ENCODE measurements at places on chromosomes 1 and 21.
A peak's percentile ranks its signal among the peaks of the same experiment; 100 is the strongest.

GRCh38 chr1:113887402-113888175 is at the start of gene BCL2L15:
BCL2L15 (minus strand) TSS chr1:113887581; CDS start chr1:113887375, 206 bp downstream.
- DNase-seq, result no peak

GRCh38 chr1:34876406-34876805 is 16.9 kb upstream of the SMIM12 start:
- no peak for DNase-seq

DNA sequence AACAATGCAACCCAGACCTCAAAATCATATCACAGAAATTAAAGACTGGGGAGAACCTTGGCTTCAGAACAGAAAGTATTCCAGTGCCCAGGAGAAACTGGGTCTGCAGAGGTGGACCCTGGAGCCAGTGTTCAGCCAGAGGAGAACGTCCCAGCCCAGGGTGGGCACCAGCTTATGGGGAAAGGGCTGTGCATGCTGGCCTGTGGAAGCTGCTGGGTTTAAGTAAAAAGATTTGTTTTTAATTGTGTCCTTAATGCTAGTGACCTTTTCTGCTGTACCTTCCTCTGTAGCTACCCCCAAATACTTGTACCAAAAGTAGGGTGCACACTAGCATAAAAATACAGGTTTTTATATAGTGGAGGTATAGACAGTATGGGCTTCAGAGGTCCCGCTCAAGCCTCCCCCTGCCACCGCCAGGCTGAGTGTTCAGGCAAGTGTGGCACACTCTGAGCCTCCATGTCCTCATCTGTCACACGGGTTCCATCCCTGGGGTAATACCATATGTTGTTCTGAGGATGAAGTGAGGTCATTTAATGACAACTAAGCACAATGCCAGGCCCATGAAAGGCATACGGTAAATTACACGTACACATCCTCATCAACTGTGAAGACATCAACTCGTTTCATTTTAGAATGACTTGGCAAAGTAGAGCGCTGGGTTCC is 47.0 kb downstream of the SLC37A1 start:
- DNase-seq, result peak; percentile 5

DNA sequence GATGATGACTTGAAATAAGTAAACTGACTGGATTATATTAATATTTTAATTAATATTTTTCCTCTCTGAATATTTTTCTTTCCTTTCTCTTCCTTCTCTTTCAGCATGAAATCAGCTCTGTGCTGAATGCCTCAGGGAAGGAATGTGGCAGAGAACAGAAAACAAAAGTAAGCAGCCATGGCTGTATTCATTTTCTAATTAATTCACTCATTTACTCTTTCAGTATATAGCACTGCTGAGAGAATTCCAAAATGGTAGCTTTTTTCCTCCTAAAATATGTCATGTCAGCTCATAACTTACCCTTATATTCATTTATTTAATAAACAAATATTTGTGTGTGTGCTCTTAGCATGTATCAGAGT is 522.5 kb downstream of the PTPRC start:
- DNase-seq, result no peak
